Left ventricle myocardium superior (tissue), 1 donor: ENCODE measurements at places on chromosomes 4 and X.

GRCh38 chr4:20421603-20421985, 169.9 kb downstream of the SLIT2 start:
- no peak for DNase-seq

GRCh38 chrX:103157496-103158316, 57.2 kb upstream of the BEX4 start:
- no peak for DNase-seq

- no peak for DNase-seq
These were observed 14.0 kb downstream of the PDGFC start for GRCh38 chr4:156957556-156957955.

DNA sequence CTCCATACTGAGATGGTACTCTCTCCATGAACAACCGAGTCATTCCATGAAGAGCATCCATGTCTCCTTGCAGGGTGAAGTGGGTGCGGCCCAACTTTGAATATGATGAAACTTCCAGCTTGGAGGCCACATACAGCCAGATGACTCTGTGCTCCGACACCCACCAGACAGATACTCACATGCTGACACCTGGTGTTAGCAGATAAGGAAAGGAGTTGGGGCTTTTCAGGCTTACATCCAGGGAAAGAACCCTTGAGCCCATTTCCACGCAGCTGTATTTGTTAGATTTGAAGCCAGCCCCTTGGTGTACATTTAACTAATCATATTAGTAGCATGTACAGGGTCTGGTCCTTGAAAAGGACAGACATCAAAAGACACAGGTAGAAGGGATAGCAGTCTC, 62.1 kb upstream of the PRRG3 start:
- DNase-seq: no peak

GRCh38 chrX:64398088-64398487, 2.8 kb upstream of the MTMR8 start:
- DNase-seq: no peak

DNA sequence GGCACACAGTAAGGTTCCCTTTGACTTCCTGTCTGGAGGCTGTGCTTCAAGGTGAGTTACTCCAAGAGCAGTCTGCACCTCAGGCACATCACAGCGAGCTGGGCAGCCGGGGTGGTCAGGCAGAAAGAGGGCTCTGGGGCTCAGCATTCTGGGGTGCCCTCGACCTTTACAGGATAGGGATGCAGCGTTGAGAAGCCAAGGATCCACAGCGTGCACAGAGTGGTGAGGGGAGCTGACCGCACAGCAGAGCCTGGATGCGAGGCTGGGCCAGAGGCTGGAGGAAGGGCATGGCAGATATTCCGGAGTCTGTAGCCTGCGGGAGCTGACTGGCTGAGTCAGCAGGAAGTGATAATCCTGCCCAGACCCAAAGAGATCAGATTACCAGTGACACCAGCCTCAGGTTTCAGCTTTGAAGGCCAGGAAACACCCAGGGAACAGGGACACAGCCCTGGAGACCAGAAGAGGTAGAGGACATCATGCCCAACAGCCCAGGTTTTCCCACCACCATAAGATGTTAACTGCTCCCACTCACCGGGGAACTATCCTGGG, 38.4 kb upstream of the PDLIM3 start:
- no peak for DNase-seq

DNA sequence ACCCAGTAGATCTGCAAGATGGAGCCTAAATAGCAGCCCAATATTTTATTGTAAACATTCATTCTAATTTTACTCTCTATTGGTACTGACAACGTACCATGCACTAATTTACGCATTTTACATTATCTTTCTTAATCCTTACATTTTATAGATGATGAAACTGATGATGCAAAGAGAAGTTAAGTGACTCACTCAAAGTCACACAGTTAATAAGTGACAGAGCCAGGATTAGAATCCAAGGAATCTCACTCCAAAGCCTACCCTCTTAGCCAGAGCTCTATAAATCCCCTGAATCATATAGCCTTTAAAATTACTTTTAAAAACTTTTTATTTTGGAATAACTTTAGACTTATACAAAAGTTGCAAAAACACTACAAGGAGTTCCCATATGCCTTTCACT, 37.6 kb downstream of the PHKA1 start:
- no peak for DNase-seq

GRCh38 chr4:126209147-126209546, 894.4 kb downstream of the FAT4 start:
- no peak for DNase-seq

DNA sequence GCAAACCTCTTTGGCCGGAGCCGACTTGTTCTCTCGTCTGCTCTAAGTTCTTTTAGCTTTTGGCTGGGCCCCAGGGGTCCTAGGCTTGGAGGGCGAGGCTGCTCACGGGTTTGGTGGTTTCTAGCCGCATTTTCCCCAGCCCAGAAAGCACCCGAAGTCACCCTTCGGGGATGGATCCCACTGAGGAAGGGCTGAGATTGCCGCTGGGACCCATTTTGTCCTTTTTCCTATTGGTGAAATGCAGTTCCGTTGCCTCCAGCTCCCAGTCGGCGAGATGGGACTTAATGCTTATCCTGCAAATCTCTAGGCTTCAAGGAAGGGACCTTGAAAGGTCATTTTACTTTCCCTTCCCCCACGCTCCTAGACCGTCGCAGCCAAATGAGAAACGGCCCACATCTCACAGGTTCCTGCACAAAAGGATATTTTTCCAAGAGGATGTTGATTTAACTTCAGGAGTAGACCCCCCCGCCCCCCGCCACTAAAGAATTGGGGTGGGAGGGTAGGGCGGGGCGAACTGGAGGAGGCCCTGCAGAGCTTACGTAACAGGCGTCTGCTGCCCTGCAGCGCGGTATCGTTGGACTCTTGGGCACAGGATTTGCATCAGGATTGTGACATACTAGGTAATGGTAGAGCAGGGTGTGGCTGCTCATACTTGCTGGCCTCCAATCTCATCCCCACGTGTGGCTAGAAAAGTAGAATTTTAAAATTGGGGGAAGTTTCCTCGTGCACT, 564 bp downstream of the PGK1 start:
- peak; percentile 42 for DNase-seq

DNA sequence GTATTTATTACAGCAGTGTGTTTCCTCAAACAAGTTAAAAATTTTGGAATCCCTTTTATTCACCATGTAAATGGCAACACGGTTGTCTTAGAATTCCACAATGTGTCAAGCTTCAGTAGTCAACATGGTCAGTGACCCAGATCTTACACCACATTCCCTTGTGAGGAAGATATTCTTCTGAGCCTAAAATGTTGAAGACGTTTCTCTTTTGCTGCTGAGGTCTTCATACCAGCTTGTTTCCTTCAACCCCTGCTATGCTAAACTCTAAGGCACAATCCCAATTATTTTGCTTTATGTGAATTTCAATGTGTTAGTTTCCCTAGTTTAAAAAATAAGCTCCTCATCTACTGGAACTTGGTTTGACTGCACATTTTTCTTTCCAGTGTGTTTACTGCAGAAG, 17.6 kb upstream of the LDB2 start:
- no peak for DNase-seq

DNA sequence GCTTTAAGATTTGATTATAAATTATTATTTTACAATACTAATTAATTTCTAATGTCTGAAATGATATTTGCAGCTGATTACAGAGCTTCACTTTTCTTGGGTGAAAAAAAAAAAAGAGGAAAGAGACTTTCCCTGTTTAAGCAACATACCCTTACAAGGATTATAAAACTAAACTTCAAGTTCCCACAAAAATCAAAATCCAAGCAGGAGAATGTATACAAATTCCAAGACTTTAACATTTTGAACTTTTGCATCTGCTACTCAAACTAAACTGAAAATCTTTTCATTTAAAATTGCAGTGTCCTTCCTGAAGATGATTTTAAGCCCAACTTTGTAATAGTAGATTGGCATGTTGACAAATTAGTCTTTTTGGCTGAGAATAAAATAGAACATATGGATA, 742.4 kb upstream of the INTU start:
- no peak for DNase-seq

- no peak for DNase-seq
These were observed 161.7 kb downstream of the BTC start for GRCh38 chr4:74632634-74633033.

GRCh38 chrX:13387666-13388494, 68.0 kb upstream of the ATXN3L start:
- no peak for DNase-seq

- no peak for DNase-seq
These were observed 98.0 kb upstream of the DCLK2 start for GRCh38 chr4:149980121-149980682.

GRCh38 chr4:176090115-176090514, 24.5 kb downstream of the WDR17 start:
- DNase-seq: no peak

DNA sequence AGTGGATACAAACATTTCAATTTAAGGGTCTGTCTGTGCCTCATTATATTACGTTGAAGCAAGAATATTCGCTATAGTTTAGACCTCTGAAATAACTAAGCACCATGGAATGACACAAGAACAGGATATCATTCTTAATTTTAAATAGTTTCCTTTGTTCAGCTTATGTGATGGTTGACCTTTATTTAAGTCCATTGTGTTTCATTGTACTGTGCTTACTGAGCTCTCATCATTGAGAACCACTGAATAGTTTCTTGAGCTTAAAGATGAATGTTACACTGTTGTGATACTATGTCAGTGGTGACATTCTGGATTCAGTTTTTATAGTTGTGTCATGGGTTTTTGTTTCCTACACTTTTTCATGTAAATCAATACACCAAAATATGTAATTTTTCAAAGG, 239.3 kb downstream of the RPA4 start:
- DNase-seq: no peak

GRCh38 chr4:36133658-36134057, 110.7 kb downstream of the ARAP2 start:
- DNase-seq: no peak

DNA sequence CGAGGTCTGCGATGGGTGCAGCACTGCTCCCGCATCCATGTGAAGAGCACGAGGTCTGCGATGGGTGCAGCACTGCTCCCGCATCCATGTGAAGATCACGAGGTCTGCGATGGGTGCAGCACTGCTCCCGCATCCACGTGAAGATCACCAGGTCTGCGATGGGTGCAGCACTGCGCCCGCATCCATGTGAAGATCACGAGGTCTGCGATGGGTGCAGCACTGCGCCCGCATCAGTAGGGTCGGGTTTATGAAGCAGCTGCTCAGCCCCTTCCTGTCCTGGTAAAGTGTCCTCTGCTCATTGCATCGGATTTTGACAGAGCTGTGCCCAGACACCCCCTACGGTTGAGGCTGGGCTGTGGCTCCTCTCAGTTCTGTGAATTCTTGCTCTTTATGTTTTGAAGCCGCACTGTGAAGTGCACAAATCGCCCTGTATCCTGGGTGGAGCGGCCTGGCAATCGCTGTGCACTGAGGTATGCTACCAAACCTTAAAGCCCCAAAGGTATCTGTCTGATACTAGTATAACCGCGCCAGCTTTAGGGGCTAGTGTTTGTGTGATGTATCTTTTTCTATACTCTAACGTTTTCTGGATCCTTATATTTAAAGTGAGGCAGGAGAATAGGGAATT, 98.7 kb downstream of the CPZ start:
- no peak for DNase-seq

- no peak for DNase-seq
These were observed 228.0 kb downstream of the MID1IP1 start for GRCh38 chrX:39029221-39029620.

GRCh38 chrX:3509934-3510333, 163.5 kb upstream of the MXRA5 start:
- DNase-seq: no peak

DNA sequence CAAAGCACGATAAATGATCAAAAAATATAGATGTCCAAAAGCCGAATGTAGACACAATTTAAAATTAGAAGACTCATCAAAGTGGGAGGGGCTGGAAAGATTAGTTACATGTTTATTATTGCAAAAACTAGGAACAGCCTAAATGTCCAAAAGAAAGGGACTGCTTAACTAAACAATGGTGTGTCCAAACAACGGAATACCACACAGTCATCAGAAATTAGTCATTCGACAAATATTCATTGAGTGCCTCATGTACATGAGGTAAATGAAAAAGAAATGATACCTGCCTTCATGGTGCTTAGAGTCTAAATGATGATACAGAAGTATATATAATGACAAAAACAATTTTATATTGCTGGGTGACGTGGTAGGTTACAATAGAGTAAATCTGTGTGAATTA, 139.7 kb downstream of the MAML3 start:
- DNase-seq: no peak

DNA sequence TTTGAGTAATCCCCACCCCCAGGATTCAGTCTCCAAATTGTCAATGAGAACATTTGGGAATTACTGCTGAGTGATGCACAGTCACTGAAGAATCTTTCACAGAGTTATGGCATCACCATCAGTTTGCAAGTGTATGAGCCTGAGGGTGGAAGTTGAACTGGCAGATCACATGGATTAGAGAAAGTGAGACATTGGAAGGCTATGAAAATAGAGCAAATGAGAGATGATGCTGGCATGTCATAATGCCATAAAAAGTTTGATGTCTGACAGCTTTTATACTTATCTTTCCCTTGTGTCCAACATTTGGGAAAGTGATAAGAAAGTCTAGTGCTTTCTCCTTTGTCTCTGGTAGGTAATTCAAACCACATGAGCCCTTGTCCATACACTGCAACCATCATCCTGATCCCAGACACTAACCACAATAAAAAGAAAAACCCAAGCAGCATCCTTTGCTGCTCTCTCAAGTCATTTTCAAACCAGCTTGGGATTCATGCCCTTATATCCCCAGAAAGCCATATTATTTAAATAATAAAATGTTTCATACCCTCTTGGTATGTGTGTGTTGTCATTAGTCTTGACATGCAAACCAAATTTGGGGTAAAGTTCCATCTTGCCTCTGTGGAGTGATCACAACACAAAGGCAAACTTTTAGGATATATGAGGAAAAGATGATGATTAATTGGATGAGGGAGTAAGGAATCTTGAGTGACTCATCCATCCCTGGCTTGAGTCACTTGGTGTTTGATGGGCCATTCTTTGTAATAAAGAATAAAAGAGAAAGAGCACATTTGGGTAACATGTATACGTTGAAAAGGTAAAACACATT, 438.9 kb downstream of the GRXCR1 start:
- DNase-seq: no peak

DNA sequence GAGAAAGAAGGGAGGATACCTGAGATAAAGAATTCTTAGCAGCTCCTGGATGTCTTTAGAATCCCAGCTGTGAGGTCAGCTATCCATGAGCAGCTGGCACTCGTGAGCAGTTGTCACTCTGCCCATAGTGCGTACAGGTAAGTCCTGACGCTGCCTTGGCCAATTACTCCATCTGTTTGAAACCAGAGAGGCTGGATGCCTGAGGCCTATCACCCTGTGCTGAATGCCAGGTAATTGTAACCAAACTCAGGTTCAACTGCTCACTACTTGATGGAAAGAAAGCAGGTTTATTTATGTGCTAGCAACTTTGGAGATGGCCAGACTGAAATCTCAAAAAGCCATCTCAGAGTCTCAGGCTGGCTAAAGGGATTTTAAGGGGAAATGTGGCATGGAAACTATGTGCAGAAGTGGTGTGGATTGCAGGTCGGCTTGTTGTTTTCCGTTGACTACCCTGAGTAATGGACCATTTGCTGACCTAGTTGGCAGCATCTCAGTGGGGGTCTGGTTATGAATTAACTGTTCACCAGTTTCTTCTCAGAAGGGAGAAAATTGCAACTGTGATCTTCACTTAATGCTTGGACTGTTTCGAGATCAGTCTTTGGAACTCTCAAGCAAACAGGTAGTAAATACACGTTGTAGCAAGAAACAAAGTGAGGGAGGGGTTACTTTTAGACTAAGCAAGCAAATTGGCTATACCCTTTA, 1614.0 kb upstream of the PCDH10 start:
- no peak for DNase-seq

GRCh38 chrX:16185725-16186136, 18.4 kb downstream of the MAGEB17 start:
- no peak for DNase-seq
